Suppressor macrophage treated with lipopolysaccharide for 4 hours (primary cell): ENCODE measurements at places on chromosomes 2 and 18.

GRCh38 chr2:200679127-200679526 is 93.3 kb downstream of the AOX1 start:
- no peak for DNase-seq

GRCh38 chr2:242054406-242054805 is 184.9 kb downstream of the RTP5 start:
- no peak for DNase-seq

DNA sequence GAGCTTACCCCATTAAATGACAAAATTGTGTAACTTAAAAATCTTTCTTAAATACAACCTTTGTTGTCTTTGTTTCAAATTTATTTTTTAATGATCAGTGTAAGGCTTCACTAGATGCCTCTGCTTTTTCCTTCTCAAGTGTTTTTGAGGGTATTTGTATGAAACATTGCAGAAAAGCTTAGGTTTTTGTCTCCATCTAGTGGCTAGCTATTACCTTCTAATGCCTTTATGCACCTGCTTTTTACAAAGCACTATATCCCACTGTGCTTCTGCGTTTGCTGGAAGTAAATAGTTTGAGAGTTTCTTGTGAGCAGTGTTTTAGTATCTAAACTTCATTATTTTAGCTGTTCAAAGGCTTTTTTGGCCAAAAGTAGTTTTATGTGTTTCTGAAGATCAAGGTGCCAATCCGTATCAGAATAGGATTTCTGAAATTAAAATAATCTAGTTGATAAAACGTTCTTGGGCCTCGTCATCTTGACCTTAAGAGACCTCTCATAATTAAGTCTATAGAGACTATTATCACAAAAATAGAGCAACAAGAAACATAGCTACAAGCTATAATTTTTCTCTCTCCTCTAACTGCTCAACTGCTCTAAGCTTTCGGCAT is 47.0 kb downstream of the IWS1 start:
- DNase-seq = peak; percentile 54

GRCh38 chr2:164080486-164080885 is 344.7 kb upstream of the FIGN start:
- no peak for DNase-seq

GRCh38 chr2:238632181-238633060 is 205.7 kb downstream of the ASB1 start:
- no peak for DNase-seq

DNA sequence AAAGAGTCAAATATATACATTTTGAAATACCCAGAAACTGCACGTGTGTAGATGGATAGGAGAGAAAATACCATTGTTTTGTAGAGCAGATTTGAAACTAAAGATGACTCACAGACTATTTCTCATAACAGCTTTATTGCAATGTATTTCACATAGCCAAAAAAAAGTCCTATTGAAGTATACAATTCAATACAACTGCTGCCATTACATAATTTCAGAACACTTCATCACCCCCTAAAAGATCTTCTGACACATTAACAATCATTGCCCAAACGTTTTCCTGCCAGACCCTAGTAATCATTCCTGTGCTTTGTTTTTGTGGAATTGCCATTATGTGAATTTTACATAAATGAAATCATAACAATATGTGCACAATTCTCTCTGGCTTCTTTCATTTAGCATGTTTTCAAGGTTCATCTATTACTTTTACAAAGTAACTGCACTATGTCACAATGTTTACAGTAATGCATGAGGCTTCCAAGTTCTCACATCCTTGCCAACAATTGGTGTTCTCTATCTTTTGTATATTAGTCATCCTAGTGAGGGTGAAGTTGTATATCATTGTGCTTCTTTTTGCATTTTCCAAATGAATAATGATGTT is 378.6 kb upstream of the CWC22 start:
- DNase-seq = no peak

DNA sequence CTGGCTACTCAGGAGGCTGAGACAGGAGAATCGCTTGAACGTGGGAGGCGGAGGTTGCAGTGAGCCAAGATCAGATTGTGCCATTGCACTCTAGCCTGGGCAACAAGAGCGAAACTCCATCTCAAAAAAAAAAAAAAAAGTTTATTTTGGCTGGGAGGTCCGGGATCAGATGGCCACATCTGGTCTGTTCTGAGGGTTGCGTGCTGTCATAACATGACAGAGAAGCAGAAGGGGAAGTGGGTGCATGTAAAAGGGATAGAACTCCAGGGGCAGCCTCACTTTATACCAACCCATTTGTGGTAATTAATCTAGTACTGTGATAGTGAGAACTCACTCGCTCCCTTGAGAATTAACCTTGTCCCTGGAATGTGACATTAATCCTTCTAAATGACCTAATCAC is 101.2 kb downstream of the PTPN4 start:
- DNase-seq = peak; percentile 8

DNA sequence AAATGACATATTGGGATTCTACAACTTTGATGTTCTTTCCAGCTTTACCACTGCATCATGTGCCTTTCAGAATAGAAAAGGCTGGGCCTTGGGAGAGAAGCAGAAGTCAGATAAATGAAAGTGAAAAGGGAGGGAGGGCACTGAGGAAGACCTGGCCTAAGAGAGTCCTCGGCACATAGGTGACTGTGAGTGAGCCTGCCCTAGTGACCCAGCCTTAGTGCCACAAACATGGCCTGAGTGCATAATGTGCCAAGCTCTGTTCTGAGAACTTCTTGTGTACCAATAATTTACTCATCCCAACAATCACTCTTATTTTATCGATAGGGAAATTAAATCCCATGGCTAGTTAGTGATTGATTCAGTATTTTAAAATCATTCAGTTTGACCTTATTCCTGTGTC is 436.6 kb downstream of the LRP1B start:
- DNase-seq = no peak

- DNase-seq = no peak
Measured at GRCh38 chr2:195596840-195597239, 60.2 kb upstream of the SLC39A10 start.

- DNase-seq = no peak
Measured at GRCh38 chr2:25232248-25232825, 64.0 kb upstream of the POMC start.

- peak; percentile 5 for DNase-seq
Measured at GRCh38 chr2:227626580-227627151, 9.4 kb downstream of the SCYGR4 start.

DNA sequence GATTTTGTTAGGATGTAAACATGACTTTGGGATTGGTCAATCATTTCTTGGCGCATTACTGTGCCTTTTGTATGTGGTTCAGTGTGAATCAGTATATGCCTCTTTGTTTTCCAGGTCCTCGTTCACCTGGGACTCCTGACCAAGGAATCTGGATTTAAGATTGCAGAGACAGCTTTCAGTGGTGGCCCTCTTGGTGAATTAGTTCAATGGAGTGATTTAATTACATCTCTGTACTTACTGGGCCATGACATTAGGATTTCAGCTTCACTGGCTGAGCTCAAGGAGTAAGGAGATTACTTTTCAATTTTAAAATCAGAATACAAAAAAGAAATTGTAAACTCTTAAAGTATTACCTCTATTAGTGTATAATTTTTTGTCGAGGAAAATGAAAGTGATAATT is 87.6 kb downstream of the MGAT5 start:
- DNase-seq = no peak

GRCh38 chr2:157838442-157839161 is 37.5 kb downstream of the ACVR1 start:
- peak; percentile 76 for DNase-seq
